Liver (tissue), 10 donors: ENCODE measurements at places on chromosomes 5 and 9. TPM values are rescaled to one million over a fixed set of nuclear protein-coding genes. Genes with fewer than 3 reads are reported as not detected.
A peak's percentile ranks its signal among the peaks of the same experiment; 100 is the strongest.

- H3K36me3 ChIP-seq = no peaks in the 10 kb centered on the region
- DNase-seq = no peak
- no peaks in the 10 kb centered on the region for H3K27me3 ChIP-seq
- H3K4me1 ChIP-seq = no peaks in the 10 kb centered on the region
- H3K27ac ChIP-seq = no peak overlapping the region
These were observed 50.8 kb downstream of the TSPAN17 start for GRCh38 chr5:176697934-176698538.

ACOT12 gene
- total RNA-seq = 16.9 TPM

GRCh38 chr5:88677943-88678769 lies 204.8 kb downstream of the MEF2C start:
- H3K27me3 ChIP-seq = peaks cover 13% of the 10 kb centered on the region
- H3K36me3 ChIP-seq = no peaks in the 10 kb centered on the region
- DNase-seq = no peak
- H3K4me1 ChIP-seq = peaks cover 32% of the 10 kb centered on the region
- no peak overlapping the region for H3K27ac ChIP-seq
- H3K4me3 ChIP-seq = no peak overlapping the region

SLC1A1 gene
- total RNA-seq = 86.0 TPM

CD72 gene
- total RNA-seq = 5.7 TPM

DNA sequence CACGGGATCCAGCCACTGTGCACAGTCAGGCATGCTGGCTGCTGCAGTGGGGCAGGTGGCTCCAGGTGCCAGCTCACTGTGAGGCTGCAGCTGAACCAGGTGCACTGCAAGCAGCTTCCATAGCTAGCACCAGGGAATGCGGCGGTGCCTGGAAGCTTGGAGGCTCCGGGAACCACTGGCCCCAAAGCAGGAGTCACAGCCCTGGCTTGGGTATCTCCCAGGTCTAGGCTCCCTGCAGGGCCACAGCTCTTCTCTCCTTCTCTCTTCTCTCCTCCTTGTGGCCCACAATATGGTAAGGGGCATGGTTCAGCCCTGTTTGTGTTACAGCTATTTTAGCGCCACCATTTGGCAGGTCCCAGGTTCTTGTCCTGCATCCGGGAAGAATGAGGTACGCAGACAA lies 6.7 kb upstream of the MTMR12 start:
- H3K4me3 ChIP-seq = no peak overlapping the region
- no peak for DNase-seq
- no peak overlapping the region for H3K27ac ChIP-seq
- no peaks in the 10 kb centered on the region for H3K36me3 ChIP-seq
- H3K4me1 ChIP-seq = peaks cover 5% of the 10 kb centered on the region

GRCh38 chr5:154829589-154830218 lies 20.7 kb downstream of the FAXDC2 start:
- H3K4me1 ChIP-seq = peaks cover 5% of the 10 kb centered on the region
- H3K36me3 ChIP-seq = peaks cover 24% of the 10 kb centered on the region
- H3K27me3 ChIP-seq = no peaks in the 10 kb centered on the region
- DNase-seq = no peak
- no peak overlapping the region for H3K4me3 ChIP-seq
- no peak overlapping the region for H3K27ac ChIP-seq

FBN2 gene
- 4.1 TPM for total RNA-seq

GRCh38 chr5:515273-515836 lies 8.9 kb downstream of the SLC9A3 start:
- no peak overlapping the region for H3K27ac ChIP-seq
- no peaks in the 10 kb centered on the region for H3K36me3 ChIP-seq

DNA sequence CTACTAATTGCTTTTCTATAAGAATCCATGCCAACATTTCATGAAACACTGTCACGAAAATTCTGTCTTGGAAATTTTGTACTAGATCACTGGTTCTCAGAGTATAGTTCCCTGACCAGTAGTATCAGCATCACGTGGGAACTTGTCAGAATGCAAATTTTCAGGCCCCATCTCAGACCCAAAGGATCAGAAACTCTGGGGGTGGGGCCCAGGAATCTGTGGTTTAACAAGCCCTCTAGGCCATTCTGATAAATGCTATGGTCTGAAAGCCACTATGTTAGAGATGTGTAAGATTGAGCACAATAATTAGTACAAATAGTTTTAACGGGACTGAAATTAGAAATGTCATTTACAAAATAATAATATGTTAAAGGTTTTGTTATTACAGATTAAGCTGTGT lies 615.7 kb upstream of the ARRDC3 start:
- H3K4me3 ChIP-seq = no peak overlapping the region
- no peaks in the 10 kb centered on the region for H3K27me3 ChIP-seq
- H3K36me3 ChIP-seq = no peaks in the 10 kb centered on the region
- no peak for DNase-seq
- no peaks in the 10 kb centered on the region for H3K4me1 ChIP-seq

DNA sequence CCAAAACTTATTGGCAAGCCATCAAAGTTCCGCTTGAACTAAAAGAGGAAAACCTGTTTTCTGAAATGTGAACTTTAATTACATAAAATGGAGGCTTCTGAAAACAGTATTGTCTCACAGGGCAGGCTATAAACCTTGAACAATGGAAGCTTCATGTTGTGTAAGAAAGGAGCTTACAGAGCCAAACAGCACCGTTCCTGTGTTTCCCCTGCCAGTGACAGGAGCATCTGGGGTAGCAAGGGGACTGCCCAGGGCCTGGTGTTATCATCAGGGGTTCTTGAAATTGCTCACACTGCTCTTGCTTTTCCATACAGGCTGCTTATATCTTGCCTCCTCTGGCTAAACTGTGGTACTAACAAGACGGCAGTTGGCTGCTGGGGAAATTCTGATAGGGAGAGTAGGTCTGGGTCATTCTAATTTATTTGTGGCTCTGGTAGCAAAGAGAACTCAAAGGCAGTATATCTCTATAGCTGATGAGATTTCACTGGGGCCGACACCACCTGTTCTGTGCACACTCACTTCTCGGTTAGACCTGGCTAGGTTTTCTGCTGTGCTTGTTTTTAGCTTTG lies 40.4 kb downstream of the BASP1 start:
- no peak for DNase-seq
- no peaks in the 10 kb centered on the region for H3K4me1 ChIP-seq
- no peak overlapping the region for H3K27ac ChIP-seq
- no peak overlapping the region for H3K4me3 ChIP-seq
- H3K36me3 ChIP-seq = no peaks in the 10 kb centered on the region
- H3K27me3 ChIP-seq = no peaks in the 10 kb centered on the region

DNA sequence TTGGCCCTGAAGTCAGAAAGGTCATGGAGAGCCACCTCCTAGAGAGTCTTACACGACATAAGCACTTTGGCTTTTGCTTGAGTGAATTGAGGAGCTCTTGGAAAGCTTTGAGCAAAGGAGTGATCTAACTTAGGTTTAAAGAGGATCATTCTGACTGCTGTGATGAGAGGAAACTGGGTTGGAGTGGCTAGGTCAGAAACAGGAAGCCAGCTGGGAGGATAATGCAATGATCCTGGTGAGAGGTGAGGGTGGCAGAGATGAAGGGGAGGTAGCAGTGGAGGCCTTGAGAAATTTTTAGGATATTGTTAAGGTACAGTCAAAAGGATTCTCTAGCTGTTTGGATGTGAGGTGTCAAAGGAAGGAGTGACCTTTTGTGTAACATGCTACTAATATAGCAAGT lies 32.2 kb upstream of the ROPN1L start:
- H3K27me3 ChIP-seq = no peaks in the 10 kb centered on the region
- H3K4me3 ChIP-seq = no peak overlapping the region
- no peak overlapping the region for H3K27ac ChIP-seq
- DNase-seq = no peak
- no peaks in the 10 kb centered on the region for H3K4me1 ChIP-seq
- H3K36me3 ChIP-seq = peaks cover 72% of the 10 kb centered on the region

- H3K36me3 ChIP-seq = no peaks in the 10 kb centered on the region
- H3K4me1 ChIP-seq = peaks cover 3% of the 10 kb centered on the region
- no peak overlapping the region for H3K4me3 ChIP-seq
- peak; percentile 66 for DNase-seq
- H3K27ac ChIP-seq = no peak overlapping the region
These were observed 1.8 kb downstream of the POU4F3 start for GRCh38 chr5:146340260-146341081.

GRCh38 chr5:137347865-137348264 lies 151.3 kb downstream of the SPOCK1 start:
- H3K4me1 ChIP-seq = no peaks in the 10 kb centered on the region
- no peak for DNase-seq
- no peaks in the 10 kb centered on the region for H3K36me3 ChIP-seq

DNA sequence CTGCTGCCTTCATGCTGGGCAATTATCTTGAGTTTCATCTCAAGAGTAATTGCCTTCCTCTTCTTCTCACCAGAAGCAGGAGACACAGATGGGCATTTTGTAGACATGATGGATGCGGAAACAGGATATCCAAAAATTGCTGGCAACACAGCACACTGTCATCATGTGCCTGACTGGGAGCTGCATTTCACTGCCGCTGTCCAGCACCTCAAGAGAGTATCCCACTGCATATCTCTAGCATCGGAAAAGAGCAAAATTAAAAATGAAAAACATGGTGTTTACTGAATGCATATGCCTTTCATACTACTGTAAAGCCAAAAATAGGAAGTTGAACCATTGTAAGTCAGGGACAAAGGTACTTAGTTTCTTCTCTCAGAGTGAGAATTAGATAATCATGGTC lies 210.7 kb downstream of the MAN2A1 start:
- H3K4me1 ChIP-seq = peaks cover 24% of the 10 kb centered on the region

DNA sequence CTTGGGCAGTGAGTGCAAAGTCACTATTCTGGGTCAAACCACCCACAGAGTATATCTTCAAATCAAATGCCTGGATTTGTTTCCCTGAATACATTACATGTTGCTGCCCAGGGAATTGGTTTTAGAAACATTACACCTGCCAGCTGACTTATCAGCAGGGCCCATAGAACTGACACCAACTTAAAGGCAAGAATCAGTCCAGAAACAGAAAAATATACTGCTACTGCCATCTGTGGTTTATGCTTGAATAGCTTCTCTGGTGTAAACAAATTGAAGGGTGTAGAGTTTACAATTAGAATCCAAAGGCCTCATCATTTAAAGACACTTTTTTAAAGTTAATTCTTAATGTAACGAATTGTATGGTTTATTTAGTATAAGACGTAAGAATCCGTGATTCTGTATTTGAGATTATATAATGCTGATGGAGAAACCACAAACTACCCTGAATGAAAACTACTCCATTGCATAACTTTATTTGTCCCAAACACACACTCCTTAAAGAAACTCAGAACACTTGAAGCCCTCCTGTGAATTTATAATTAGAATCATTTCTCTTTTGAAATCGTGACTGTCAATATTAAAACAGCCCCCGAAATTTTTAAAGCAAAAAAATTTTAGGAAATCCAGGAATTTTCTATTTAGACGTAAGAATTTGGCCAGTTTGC lies 6.2 kb downstream of the NR6A1 start:
- peaks cover 28% of the 10 kb centered on the region for H3K4me1 ChIP-seq
- H3K27me3 ChIP-seq = no peaks in the 10 kb centered on the region
- no peaks in the 10 kb centered on the region for H3K36me3 ChIP-seq
- DNase-seq = no peak
- no peak overlapping the region for H3K27ac ChIP-seq

TXNDC8 gene
- total RNA-seq = not detected

PLAC8L1 gene
- not detected for total RNA-seq

DNA sequence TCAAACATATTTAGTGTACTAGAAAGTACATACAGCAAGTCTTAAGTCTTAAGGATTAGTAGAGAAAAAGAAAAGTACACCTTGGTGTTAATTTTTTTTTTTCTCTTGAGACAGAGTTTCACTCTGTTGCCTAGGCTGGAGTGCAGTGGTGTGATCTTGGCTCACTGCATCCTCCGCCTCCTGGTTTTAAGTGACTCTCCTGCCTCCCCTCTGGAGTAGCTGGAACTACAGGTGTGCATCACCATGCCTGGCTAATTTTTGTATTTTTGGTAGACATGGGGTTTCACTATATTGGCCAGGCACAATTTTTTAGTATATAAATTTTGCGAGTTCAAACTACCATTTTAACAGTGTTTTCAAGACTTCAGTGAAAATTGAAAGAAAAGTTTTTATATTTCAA lies 1941.1 kb upstream of the CDH6 start:
- no peak for DNase-seq
- H3K4me3 ChIP-seq = no peak overlapping the region
- no peak overlapping the region for H3K27ac ChIP-seq

DNA sequence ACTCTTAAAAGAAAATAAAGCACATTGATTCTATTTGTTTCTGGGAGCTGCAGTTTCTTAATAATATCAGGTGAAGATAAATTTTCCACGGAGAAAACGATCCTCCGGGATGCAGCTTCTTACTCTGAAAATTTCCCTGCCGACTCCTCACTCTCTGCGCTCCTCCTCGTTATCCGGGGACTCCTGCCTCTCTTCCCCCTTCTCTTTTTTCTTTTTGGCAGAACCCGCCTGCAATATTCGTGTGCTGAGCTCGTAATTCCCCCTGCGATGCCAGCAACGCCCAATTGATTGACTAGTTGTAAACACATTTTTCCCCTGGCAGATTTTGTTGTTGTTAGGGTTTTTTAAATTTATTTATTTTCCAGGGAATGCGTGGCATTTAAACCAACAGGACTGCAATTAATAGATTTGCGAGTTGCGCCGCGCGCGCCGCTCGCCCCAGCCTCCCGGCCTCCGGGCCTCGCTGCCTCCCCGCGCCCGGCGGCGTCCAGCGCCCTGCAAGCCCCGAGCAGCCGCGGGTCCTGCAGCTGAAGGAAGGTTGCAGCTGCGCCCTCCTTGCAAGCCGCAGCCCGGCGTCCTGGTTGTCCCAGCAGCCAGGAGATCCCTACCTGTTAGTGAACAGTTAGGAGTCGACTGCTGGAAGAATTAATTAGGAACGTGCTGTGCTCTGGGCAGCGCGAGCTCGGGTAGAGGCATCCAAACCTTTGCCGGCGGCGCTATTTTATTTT lies 2.2 kb downstream of the NTNG2 start:
- H3K27me3 ChIP-seq = no peaks in the 10 kb centered on the region
- H3K36me3 ChIP-seq = no peaks in the 10 kb centered on the region
- no peak for DNase-seq
- H3K27ac ChIP-seq = no peak overlapping the region
- H3K4me3 ChIP-seq = no peak overlapping the region

DNA sequence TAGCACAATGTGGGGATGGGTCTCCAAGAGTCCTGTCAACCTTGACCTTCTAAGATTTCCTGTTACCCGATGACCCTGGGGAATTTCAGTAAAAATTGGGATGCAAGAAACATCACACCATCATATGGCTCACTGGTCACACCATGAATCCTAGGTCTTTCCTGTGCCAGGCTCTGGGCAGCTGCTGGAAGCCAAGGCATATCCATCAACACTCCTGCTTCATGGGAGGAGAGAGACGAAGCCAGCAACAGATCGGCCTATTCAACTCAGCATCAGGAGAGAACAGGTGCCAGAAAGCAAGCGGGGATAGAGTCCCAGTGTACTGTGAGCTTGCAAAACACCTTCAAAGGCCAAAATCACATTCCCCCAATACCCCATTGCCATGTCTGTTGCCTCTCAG lies 6.5 kb upstream of the NEK6 start:
- no peak overlapping the region for H3K4me3 ChIP-seq
- H3K27me3 ChIP-seq = no peaks in the 10 kb centered on the region
- no peak for DNase-seq
- no peaks in the 10 kb centered on the region for H3K36me3 ChIP-seq

- no peaks in the 10 kb centered on the region for H3K36me3 ChIP-seq
- no peak for DNase-seq
- H3K27ac ChIP-seq = no peak overlapping the region
- peaks cover 4% of the 10 kb centered on the region for H3K27me3 ChIP-seq
- H3K4me3 ChIP-seq = no peak overlapping the region
- H3K4me1 ChIP-seq = peaks cover 12% of the 10 kb centered on the region
These were observed 3.7 kb downstream of the ADGRV1 start for GRCh38 chr5:90562341-90562740.
